ENCODE measurements at places on chromosomes 11 and 22.

- DNase-seq = no peak
Observed at GRCh38 chr22:36012332-36012731, 16.3 kb downstream of the RBFOX2 start.

DNA sequence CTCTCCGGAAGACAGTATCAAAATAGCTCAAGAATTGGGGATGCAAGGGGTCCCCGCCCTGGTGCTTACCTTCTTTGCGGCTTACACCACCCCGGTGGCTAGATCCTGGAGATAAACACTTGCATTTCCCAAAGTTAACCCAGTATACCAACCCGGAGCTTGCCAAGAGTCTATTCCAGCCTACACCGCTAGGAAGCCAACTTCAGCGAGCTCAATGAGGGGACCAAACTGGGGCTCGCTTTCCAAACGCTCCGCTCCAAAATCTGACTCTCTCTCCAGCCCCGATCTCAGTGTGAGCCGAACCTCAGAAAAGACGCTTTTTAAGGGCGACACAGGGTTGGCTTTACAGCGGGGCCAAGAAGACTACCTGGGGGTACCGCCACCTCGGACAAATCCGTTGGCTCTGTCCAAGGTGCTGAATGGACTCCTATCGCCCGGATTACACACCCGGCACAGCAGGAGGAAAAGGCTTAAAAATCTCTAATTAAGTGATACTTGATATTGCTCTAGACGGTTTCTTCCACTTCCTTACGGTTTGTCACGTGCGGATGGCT lies 20.1 kb upstream of the BDNF start:
- DNase-seq = peak; percentile 91

DNA sequence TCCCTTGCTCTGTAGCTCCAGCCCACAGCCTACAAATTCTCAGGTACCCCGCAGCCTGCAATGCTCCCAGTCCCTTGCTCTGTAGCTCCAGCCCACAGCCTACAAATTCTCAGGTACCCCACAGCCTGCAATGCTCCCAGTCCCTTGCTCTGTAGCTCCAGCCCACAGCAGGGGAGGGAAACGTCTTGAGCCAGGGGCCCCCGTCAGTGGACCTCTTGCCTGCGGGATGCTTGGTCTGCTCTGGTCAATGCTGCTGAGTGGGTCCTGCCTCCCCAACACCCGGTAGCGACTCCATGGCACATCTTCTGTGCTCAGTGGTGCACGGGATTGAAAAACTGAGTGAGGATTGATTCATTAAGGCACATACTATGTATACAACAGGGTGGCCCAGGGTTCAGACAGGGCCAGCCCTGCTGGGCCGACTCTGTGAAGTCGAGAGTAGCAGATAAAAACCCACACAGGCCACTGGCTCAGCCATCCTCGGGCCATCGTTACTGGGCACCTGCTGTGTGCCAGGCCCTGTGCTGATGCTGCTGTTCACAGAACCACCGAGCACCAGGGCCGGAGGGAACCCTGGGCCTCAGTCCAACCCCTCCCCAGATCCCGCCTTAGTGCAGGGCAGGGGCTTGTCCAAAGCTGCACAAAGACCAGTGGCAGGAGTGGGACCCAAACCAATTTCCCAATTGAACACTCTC lies 69.7 kb downstream of the MYO7A start:
- DNase-seq = no peak

DNA sequence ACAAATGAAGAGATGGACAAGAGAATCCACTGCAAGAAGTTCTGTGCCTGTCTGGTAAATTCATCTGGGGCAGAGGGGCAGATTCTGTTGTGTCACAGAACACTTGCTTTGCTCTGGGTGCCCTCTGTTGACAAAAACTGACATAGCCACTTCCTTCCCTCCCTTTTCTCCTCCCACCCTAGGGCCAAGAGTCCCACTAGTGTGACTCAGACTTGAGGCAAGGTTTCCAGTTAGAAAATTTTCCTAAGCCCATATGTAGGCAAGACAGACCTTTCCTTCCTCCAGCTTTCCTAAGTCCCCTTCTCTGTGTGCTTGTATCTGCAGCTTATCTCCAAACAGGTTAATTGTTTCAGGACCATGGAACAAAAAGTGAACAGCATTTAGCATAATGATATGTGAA lies 106.8 kb downstream of the RBFOX2 start:
- peak; percentile 72 for DNase-seq

GRCh38 chr11:78860720-78861422 lies 286.2 kb upstream of the NARS2 start:
- peak; percentile 58 for DNase-seq

Measured in eye (tissue), 1 donor.